ENCODE measurements at places on chromosomes 13 and 19.

- peaks cover 15% of the 10 kb centered on the region for H3K4me1 ChIP-seq
- H3K4me3 ChIP-seq = no peak overlapping the region
- peaks cover 26% of the 10 kb centered on the region for H3K36me3 ChIP-seq
- H3K27me3 ChIP-seq = no peaks in the 10 kb centered on the region
- no peak for DNase-seq
- H3K27ac ChIP-seq = no peak overlapping the region
Measured at GRCh38 chr19:32647361-32647760, 27.6 kb downstream of the ANKRD27 start.

- H3K36me3 ChIP-seq = peaks cover 45% of the 10 kb centered on the region
- peak overlapping the region; percentile 99 for H3K27ac ChIP-seq
- peak overlapping the region; percentile 99 for H3K4me3 ChIP-seq
- no peak for DNase-seq
- H3K27me3 ChIP-seq = no peaks in the 10 kb centered on the region
Measured at GRCh38 chr19:36688058-36688457, 646 bp downstream of the ZNF567 start.

DNA sequence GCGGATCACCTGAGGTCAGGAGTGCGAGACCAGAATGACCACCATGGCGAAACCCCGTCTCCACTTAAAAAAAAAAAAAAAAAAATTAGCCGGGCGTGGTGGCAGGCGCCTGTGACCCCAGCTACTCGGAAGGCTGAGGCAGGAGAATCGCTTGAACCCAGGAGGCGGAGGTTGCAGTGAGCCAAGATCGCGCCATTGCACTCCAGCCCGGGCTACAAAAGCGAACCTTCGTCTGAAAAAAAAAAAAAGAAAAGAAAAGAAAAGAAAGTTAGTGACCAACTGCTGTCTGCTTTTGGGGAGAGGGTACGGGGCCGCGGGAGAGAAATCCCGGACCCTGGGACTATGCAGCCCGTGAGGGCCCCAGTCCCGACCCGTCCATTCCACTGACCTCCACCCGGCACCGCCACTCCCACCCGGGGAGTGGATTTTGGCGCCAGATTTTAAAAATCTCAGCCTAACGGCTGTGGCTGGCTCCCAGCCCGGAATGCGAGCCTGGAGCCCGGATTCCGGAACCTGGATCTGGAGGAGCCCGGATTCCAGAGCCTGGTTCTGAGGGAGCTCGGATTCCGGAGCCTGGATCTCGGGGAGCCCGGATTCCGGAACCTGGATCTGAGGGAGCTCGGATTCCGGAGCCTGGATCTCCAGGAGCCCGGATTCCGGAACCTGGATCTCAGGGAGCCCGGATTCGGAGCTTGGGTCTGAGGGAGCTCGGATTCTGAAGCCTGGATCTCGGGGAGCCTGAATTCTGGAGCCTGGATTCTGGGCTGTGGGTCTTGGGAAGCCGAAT is 6.1 kb upstream of the LMNB2 start:
- no peaks in the 10 kb centered on the region for H3K36me3 ChIP-seq
- H3K27ac ChIP-seq = no peak overlapping the region
- H3K4me1 ChIP-seq = peaks cover 5% of the 10 kb centered on the region

DNA sequence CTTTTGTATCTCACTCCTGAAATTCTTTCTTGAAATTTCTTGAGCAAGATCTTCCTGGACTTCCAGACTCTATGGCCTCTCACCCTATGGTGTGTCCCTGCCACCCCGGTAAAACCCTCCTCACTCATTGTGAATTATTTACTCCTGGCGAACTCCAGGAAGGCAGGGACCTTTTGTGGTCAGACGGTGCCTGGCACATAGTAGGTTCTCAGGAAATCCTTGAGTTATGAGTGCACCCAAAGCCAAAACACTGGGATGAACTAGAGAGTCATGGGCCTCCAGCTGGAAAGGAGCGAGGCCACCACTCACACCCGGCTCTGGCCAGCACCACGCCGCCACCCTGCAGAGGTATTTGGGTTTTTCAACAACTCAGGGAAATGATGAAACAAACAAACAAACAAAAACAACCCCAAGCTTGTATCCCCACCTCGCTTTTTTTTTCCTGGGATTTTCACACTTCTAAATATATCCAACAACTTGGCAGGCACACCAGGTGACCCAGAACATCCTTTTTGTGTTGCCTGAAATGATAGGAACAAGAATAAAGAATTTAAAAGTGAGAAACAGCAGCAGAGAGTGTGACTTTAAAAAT is 11.2 kb downstream of the HPN start:
- no peaks in the 10 kb centered on the region for H3K4me1 ChIP-seq
- no peaks in the 10 kb centered on the region for H3K36me3 ChIP-seq
- H3K4me3 ChIP-seq = no peak overlapping the region
- H3K27me3 ChIP-seq = peaks cover 17% of the 10 kb centered on the region
- H3K27ac ChIP-seq = no peak overlapping the region

DNA sequence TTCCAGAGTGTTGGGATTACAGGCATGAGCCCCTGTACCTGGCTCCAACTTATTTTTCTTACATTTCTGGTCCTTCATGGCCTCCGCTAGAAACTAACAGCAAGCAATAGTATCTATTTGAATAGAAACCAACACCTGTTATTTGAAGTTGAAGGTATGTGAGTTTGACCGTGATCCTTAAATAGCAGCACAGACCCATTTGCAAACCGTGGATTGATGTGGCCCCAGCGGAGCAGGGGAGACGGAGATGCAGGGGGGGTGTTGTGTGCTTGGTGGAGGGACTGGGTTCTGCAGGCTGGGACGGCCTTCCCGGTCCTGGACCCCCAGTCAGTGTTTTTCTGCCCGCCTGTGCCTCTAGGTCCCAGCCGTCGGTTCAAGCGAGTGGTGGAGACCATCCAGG is 16.9 kb downstream of the TMEM150B start:
- DNase-seq = no peak
- H3K27ac ChIP-seq = no peak overlapping the region
- no peaks in the 10 kb centered on the region for H3K36me3 ChIP-seq
- no peak overlapping the region for H3K4me3 ChIP-seq

DNA sequence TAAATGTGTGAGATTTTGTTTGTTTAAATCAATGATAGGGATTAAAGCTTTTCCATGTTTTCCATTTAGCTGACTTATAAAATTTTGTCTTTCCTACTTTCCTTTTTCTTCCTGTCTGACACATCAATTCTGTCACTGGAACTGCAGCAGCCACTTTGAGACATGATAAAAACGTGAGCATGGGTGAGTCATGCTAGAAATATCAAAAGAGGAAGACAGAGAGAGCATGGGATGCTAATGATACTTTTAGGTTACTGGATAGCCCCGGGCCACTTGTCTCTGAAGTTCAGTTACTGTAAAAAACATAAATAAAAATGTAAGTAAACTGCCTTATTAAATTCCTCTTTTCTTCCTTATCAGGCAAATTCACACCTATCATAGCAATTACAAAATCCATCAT is 1332.0 kb upstream of the PCDH20 start:
- no peak overlapping the region for H3K4me3 ChIP-seq
- H3K27ac ChIP-seq = no peak overlapping the region
- no peaks in the 10 kb centered on the region for H3K4me1 ChIP-seq

DNA sequence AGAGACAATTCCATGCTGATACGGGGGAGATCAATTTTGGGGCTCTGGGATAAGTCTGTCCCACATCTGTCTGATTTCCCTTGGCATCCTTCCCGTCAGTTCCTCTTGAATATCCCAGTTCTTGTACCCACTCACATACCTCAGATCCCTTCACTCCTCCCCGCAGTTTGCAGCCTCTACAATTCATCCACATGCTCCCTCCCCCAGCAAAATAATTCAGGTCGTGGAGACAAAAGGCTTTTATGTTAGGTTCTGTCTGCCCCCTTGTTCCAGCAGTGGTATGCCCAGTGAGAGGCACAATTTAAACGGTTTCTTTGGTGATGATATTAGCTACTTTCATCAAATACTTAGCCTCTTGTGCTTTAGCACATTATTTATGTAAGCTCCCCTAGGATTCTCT is 9.6 kb downstream of the RPS16 start:
- peak overlapping the region; percentile 0 for H3K27ac ChIP-seq
- no peaks in the 10 kb centered on the region for H3K27me3 ChIP-seq
- peaks cover 14% of the 10 kb centered on the region for H3K4me1 ChIP-seq
- DNase-seq = no peak

DNA sequence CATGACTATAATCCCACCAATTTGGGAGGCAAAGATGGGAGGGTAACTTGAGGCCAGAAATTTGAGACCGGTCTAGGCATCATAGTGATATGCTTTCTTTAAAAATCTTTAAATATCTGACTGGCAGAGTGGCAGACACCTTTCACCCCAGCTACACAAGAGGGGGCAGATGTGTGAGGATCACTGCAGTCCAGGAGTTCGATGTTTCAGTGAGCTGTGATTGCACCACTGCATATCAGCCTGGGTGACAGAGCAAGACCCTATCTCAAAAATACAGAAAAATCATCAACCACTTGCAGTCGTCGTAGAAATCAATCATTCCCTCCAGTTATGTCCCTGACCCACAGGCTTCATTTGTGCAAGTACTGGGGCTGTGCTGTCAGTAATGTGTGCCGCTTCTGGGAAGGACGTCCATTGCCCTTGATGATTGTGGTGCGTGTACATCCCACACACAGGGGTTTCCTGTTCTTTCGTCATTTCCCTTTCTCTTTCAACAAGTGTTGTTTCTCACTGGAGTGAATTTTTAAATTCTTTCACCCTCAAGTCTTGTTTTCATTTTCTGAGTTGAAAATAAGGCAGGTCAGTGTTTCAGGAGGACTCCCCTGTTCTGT is 1.4 kb downstream of the LGALS14 start:
- peaks cover 17% of the 10 kb centered on the region for H3K27me3 ChIP-seq
- H3K36me3 ChIP-seq = peaks cover 3% of the 10 kb centered on the region
- DNase-seq = no peak
- H3K4me3 ChIP-seq = no peak overlapping the region
- no peak overlapping the region for H3K27ac ChIP-seq

GRCh38 chr13:36454987-36455386 is 22.7 kb downstream of the CCNA1 start:
- no peak overlapping the region for H3K27ac ChIP-seq
- H3K4me3 ChIP-seq = no peak overlapping the region
- DNase-seq = no peak
- no peaks in the 10 kb centered on the region for H3K4me1 ChIP-seq

GRCh38 chr19:48964205-48965039 is 687 bp upstream of the FTL start:
- H3K36me3 ChIP-seq = peaks cover 27% of the 10 kb centered on the region
- DNase-seq = no peak
- H3K4me3 ChIP-seq = peak overlapping the region; percentile 99
- no peaks in the 10 kb centered on the region for H3K27me3 ChIP-seq
- peaks cover 58% of the 10 kb centered on the region for H3K4me1 ChIP-seq
- H3K27ac ChIP-seq = peak overlapping the region; percentile 99

All from central memory CD8-positive, alpha-beta T cell (primary cell).